GOT3 (cell line): ENCODE measurements at places on chromosomes 3 and 15.

GRCh38 chr15:77219841-77220240, 148.9 kb upstream of the TSPAN3 start:
- DNase-seq, result no peak

DNA sequence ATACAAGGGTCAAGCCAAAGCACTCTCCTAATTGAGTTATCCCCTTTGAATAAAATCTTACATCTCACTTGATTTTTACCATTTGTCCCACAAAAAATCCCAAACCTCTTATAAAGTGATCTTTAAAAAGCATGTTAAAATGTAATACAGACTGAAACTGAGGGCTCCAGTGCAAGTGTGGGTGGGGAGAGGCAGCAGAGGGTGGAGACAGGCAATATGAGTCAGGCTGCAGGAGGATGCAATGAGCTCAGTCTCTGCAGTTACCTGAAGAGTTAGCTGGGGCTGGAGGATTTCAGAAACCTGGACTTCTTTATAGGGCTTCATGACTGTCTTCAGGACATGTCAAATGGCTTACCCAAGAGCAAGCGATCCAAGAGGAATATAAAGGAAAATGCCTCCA, 14.2 kb upstream of the COLQ start:
- DNase-seq, result no peak

DNA sequence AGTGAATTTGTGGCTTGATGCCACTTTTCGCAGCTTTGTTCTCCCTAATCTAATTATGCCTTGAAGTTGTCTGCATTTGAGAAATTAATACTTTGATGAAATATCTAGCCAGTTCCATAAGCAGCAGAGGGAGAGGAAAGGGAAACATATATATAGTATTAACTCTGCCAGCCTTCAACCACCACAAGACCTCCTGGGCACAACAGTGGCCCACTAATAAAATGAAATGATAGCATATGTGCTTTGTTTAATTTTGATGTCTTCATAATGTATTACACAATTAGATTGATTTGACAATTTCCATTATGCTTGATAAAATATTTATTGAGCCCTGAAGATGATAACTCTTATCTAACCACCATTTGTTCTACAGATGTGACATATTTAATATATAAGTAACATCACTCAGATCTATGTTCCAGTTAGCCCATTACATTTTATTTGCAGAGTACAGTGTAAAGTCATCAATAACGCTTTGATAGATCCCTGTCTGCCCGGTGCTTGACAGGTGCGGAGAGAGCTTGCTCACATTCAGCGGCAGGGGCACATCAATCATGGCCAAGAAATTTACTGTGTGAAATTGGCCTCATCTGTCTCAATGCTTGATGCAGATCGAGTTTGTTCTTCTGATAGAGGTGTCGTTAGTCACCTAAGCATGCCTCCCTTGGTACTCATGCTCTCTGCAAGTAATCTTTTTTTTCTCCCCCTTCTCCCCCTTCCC, 187.4 kb downstream of the MECOM start:
- DNase-seq, result no peak

GRCh38 chr3:81440661-81441060, 320.8 kb downstream of the GBE1 start:
- no peak for DNase-seq

DNA sequence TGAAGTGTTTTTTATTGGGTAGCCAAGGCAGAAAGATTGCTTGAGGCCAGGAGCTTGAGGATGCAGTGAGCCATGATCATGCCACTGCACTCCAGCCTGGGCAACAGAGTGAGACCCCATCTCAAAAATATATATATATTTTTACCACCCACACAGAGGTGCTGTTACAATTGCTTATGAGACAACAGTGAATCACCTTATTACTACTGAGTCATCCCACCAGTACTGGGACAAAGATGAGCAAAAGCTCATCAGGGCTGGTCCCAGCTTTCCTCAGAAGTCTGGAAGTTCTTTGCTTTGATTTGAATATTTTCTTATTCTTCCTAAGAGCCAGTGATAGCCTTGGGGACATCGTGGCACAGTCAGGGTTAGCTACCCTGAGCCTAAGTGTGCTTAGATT, 207.7 kb downstream of the SOX2 start:
- no peak for DNase-seq

- DNase-seq, result no peak
Measured at GRCh38 chr15:69903470-69904469, 193.9 kb downstream of the TLE3 start.

DNA sequence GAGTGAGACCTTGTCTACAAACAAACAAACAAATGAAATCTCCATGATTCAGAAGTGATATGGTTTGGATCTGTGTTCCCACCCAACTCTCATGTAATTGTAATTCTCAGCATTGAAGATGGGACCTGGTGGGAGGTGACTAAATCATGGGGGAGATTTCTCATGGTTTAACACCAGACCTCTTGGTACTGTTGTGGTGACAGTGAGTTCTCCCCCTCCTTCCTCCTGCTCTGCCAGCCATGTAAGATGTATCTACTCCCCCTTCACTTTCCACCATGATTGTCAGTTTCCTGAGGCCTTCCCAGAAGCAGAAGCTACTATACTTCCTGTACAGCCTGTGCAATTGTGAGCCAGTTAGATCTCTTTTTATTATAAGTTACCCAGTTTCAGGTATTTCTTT, 438.4 kb upstream of the THBS1 start:
- DNase-seq, result no peak

GRCh38 chr15:64739156-64739555, 36.2 kb downstream of the RBPMS2 start:
- DNase-seq, result no peak

GRCh38 chr3:2826036-2826435, 284.1 kb downstream of the IL5RA start:
- DNase-seq, result no peak

DNA sequence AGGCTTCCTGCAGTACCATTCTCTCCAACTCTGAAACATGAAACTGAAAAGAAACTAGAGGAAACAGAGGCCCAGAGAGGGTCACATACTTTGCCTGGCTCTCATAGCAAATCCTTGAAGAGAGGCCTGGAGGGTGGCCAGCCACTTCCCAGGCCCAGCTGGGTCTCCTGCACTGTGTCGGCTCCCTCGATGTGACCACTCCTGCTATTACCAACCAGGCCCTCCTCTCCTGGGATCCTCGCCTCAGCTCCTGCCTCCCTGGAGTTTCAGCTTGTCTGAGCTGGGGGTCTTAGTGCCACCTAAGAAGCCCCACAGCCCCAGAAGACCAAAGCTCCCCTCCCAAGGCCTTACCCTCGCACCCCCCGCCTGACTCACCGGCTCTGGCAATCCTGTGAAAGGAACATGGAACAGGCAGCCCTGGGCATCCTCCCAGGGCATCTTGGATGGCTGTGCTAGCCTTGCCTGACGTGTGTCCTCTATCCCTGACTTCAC, 4.6 kb downstream of the LOXL1 start:
- no peak for DNase-seq

DNA sequence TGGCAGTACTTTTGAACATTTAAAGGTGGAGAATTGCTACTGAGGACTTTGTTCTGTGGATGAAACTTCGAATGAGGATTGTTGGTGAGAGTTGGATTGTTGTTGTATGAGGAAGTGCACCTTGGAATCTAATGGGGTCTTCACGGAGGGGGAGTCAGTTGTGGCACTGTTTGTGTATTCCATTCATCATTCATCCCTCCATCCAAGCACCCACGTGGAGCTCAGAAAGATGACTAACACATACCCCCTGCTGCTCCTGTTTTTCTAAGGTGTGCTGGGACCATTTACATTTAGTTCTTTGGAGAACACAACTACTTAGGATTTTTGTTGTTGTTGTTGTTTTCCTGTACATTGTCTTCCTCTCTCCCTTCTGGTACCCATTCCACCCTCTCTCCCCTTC, 122.6 kb downstream of the IGF1R start:
- DNase-seq, result no peak

- no peak for DNase-seq
Measured at GRCh38 chr3:177127008-177127407, 70.3 kb downstream of the TBL1XR1 start.

GRCh38 chr3:72614394-72615074, 233.7 kb downstream of the SHQ1 start:
- DNase-seq, result no peak

DNA sequence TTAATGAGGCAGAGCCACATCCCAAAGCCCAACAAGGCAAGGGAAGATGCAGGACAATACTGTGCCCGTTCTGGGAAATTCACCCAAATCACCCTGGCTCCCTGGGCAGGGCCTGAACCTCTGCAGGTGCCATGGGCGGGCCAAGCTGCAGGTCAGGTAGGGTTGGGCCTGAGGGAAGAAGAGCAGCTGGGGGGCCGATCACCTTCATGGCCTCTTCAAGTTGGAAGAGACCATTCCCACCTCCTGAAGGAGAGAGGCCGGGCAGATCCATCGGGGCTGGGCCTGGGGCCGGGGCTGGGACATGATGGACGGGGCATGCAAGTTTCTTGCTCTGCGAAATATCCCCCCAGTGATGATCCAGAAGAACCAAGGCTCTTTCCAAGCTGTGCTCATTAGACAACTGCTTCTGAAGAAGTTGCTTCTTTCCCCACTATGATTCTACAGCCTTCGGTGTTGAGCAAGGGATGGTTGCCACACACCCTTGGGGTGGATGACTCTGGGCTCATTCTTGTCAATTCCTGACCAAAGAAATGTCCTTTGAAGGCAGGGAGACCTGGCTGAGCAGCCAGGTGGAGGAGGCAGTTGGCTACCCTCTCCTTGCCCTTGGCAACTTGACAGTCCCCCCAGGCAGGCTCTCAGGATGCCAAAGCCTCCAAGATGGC, 38.2 kb downstream of the KLHL25 start:
- DNase-seq, result no peak

DNA sequence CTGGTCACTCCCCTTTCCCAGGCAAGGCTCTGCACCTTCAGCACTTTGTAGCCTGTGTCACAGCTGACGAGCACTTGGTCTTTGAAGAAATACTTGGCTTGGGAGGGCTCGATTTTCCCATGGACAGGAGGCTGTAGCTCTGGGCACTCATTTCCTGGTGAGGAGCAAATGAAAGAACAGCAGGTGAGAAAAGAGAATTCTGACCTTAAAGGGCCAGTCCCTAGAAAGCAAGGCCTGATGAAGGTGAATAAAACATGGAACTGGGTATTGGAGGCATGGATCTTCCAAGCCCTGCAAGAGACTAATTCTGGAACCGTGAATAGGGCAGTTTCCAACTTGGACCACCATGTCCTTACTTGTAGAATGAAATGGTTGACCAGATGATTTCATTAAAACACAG, 39.9 kb downstream of the MASP1 start:
- no peak for DNase-seq

DNA sequence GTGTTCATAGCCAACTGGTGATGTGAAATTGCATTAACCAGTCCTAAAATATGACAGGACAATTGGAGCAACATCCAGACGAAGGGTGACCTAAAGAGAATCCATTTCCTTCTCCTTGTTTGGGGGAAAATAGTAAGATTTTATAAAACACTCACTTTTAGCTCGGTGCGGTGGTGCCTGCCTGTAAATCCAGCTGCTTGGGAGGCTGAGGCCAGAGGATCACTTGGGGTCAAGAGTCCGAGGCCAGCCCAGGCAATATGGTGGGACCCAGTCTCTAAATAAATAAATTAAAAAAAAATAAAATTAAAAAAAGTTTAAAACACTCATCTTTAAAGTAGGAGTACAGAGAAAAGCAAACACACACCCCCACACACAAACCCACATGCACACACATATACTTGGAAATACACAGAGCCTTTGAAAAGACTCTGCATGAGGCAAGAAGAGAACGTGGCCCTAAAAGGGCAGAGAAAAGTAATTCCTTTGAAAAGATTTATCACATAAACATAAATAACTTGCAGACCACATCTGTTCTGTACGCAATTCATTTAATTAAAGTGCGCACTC, 14.1 kb upstream of the LOXL1 start:
- DNase-seq, result no peak

- no peak for DNase-seq
Measured at GRCh38 chr15:98965597-98965996, 42.0 kb downstream of the PGPEP1L start.

DNA sequence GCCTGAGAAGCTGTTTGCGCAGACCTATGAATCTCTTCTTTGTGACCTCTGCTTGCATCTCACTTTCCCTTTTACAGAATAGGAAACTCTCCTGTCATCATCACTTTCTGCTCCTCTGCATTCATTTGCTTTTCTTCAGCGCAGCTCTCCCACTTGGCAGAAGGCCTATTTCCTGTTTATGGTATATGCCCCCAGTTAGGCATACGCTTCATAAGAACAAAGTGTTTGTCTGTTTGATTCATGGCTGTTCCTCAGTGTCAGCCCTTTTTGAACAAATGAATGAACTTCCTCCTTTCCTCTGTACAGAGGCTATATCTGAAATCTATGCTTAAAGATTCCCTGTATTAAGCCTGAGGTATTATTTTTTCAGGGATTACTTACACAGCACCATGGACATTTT, 1216.9 kb upstream of the GBE1 start:
- no peak for DNase-seq

- DNase-seq, result no peak
Measured at GRCh38 chr3:195918176-195918575, 9.8 kb upstream of the TNK2 start.

GRCh38 chr3:128825117-128825725, 54.2 kb upstream of the ACAD9 start:
- DNase-seq, result no peak

DNA sequence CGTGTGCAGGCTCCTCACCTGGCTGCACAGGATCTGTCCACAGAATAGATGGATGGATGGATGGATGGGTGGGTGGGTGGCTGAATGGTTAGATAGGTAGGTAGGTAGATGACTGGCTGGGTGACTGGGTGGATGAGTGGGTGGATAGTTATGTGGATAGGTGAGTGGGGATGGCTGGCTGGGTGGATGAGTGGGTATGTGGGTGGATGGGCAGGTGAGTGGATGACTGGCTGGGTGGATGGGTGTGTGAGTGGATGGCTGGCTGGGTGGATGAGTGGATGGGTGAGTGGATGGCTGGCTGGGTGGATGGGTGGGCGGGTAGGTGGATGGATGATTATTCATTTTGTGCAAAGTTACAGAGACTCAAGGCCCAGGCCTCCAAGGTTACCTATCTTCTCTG, 172.9 kb upstream of the CTDSPL start:
- no peak for DNase-seq

DNA sequence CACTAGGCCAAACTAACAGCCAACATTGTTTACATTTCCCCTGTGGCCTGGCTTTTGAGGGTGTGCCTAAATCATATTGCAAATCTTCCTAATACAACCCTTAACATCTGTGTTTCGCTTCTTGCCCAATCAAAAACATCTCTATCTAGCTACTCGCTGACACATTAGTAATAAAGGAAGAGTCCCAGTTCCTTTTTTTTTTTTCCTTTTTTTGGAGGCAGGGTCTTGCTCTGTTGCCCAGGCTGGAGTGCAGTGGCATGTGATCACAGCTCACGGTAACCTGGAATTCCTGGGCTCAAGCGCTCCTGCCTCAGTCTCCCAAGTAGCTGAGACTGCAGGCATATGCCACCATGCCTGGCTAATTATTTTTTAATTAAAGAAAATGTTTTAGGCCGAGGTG, 2.1 kb upstream of the SRPRB start:
- no peak for DNase-seq
